Amygdala (tissue), 56 donors: ENCODE measurements at places on chromosomes 3 and 15.
A peak's percentile ranks its signal among the peaks of the same experiment; 100 is the strongest.

DNA sequence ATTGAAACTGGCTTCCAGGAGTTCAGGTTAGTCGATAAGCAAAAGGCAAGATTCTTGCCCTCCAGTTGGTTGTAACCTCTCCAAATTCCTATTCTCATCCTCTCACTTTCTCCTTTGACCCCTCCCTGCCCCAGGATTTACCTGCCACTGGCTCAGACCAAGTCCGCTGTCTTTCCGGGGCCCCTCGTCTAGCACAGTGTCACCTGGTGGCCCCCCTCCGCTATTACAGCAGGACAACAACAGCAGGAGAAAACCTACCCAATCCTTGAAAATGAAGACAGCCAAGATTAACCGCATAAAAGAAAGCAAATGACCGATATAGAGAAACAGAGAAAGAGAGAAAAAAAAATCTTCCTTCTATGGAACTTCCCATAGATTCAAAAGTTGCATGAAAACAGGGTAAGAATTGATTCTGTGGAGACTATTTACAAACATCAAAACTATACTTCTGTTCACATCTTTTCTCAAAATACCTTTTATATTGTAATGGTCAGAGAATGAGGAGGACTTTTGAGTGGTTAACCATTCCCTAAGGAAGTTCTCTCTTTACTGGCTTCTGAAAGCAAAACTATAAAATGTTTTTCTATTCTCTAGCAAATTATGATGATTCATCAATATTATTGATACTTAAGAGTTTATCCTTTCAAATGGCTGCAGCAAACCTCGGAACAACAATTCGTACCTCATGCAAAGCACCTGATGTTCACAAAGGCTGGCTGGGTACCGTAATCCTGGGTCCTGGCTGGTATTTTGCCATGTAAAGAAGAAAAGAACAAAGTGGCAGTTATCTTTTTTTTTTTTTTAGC lies 10.0 kb upstream of the ST8SIA2 start:
- DNase-seq = no peak

DNA sequence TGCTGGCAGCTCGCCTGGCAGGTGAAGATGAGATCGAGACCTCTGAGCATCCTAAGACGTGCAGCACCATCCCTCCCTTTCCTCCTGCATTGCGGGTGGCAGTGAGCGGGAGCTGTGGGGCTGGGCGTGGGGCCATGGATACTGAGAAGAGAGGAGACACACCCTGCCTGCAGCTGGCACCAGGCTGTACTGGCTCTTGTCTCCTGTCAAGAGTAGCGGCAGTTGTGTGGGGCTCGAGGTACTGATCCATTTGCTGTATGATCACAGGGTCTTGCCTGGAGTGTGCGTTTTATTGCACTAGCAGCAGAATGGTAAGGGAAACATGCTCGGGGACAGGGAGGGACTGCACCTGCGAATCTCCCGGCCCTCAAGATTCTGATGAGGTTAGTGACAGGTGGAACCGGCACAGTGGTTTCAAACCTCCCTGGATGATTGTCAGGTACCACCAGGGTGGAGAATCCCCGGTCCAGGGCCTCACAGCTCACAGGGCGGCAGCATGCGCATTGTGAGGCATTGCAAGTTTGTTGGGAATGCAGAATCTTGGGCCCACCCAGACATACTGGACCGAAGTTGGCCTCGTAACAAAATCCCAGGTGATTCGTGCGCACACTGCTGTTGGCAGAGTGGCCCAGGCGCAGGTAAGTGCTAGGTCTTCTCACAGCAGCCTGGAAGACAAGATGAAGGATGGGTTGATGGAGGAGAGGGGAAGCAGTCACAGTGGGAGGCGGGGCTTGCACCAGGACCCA lies 14.1 kb downstream of the SYNM start:
- no peak for DNase-seq

- DNase-seq = no peak
Measured at GRCh38 chr15:89400782-89401545, 66.3 kb upstream of the POLG start.

- peak; percentile 35 for DNase-seq
Measured at GRCh38 chr3:36868614-36869436, 76.0 kb downstream of the TRANK1 start.

DNA sequence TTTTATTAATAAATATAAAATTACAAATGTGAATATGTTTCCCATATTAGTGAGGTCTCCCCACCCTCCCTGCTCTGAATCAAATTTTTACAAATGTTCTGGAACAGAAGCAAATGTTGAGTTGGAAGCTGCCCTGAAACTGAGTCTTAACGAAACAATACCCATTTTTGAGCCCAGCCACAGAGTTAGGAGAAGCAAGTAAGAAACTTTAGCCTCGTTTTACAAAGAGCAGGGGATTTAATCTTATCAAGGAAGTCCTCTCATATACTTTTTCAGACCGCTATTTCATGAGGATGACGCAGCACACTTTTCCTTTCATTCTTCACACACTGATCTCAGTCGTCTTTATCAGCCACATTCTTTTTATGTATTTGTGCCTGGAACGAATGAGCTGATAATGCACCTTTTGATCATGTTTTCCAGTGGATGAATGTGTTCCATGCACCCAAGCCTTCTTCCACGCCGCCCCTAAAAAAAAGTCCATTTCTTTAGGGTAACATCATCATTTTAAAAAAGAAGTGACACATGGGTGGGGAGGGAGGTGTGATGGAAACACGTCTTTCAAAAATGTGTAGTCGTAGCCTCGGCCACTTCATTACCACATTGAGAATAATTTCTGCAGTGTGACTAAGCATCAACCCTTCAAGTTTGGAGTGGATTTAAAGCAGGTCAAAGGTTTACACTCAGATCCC lies 48.1 kb downstream of the SETMAR start:
- DNase-seq = no peak

DNA sequence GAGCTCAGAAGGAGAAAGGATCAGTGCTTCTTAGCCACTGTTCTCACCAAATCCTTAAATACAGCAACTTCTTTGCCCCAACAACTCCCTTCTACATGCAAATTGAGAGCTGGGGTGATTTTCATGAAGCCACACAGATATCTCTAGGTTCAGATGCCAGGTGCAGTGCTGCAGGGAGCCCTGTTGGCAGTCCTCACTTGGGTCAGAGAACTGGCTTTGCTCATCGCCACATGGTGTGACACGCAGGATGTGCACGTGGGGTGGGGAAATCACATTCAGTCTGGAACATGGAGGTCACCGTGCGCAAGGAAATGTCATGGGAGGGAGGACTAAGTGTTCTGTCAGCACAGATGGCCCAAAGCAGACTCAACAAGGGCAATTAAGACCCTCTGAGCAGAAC lies 103.8 kb downstream of the WDR76 start:
- DNase-seq = no peak

DNA sequence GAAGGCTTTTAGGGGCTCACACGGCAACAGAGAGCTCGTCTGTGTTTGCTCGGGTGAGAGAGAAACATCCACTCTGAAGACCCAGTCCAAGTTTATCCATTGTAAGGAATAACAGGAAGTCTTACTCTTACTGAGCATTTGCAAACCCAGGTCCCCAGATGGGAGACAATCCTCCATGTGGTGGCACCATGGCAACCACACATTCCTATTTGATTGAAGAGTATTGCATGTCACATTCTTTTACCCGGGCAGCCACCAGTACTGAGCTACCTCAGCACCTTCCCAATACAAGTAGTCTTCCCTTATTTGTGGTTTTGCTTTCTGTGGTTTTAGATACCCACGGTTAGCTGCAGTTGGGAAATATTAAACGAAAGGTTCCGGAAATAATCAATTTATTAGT lies 302.9 kb upstream of the RASGRP1 start:
- no peak for DNase-seq

DNA sequence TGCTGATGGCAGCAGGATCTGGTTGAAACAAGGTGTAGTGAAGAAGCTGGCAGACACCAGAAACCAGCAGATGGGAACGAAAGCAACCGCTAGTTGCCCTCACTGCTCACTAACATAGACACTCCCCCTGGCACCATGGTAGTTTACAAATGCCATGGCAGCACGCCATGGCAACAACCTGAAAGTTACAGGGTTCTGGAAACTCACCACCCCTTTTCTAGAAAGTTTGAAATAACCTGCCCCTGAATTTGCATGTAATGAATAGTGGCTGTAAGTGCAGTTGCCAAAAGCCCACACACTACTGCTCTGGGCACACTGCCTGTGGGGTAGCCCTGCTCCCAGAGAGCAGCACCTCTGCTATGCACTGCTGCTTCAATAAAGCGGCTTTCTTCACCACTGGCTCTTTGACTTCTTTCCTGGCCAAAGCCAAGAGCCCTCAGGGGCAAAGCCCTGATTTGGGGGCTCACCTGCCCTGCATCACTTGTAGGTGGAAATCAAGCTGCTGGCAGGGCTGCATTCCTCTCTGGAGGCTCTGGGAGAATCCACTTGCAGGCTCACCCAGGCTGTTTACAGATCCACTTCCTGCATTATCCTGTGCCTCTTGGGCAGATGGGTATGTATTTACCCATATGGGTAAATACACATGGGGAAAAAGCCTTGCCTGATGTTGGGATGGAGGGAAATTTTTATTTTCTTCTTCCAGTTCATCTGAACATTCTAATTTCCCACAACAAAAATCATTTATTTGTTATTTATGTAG lies 2.0 kb upstream of the GP9 start:
- DNase-seq = no peak

- DNase-seq = no peak
Measured at GRCh38 chr15:50904211-50904610, 4.3 kb upstream of the AP4E1 start.

DNA sequence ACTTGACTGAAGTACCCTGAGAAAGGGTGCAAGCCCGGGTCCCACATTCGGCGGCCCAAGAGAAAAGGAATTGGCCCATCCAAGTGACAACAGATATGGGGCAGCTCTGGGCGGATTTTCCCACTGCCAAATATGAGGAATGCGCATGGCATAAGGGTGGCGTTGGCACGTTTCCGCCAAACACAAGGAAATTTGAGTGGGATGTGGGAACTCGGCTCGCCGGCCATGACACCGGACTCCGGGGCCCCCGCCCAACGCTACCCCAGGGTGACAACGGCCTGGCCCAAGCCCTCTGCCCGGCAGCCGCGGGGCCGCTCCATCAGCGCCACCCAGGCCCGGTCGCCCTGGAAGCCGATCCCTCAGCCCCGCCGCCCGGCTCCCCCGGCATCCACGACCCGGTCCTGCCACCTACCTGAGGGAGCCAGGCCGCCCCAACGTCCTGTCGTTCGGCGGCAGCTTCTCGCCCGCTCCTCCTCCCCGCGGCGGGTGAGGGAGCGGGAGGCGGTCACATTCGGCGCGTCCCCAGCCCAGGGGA lies 449 bp downstream of the RAF1 start:
- DNase-seq = peak; percentile 28

DNA sequence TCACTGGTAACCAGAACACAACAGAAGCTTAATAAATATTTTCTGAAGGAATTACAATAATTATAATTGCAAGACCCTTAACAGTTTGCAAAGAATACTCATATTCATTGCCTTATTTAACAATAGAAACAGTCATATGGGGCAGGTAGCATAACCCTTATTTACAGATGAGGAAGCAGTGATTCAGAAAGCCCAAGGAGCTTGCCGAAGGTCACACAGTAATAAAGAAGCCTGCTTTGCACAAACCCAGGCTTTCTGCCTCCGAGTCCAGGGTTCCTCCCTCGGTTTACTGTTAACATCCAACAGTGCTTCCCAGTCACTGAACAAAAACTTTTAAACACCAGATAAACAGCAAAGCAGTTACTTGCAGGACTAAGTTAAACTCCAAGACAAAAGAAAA lies 35.3 kb downstream of the SRGAP3 start:
- DNase-seq = no peak

GRCh38 chr15:80929689-80930088 lies 59.9 kb downstream of the MESD start:
- DNase-seq = no peak
